ENCODE measurements at places on chromosomes 6 and 20. TPM values are rescaled to one million over a fixed set of nuclear protein-coding genes. Genes with fewer than 3 reads are reported as not detected.
A peak's percentile ranks its signal among the peaks of the same experiment; 100 is the strongest.

Gene RBM24
- total RNA-seq, result 3.0 TPM

GRCh38 chr20:37228082-37228481 is 33.5 kb downstream of the GHRH start:
- peak overlapping the region; percentile 27 for H3K27ac ChIP-seq
- DNase-seq, result no peak
- H3K4me3 ChIP-seq, result no peak overlapping the region

- H3K27me3 ChIP-seq, result no peaks in the 10 kb centered on the region
- no peaks in the 10 kb centered on the region for H3K4me1 ChIP-seq
- H3K36me3 ChIP-seq, result no peaks in the 10 kb centered on the region
Observed at GRCh38 chr6:78631976-78632375, 235.4 kb upstream of the IRAK1BP1 start.

Gene PAK5
- total RNA-seq, result 0.51 TPM

- H3K27me3 ChIP-seq, result no peaks in the 10 kb centered on the region
- no peak overlapping the region for H3K4me3 ChIP-seq
- H3K36me3 ChIP-seq, result no peaks in the 10 kb centered on the region
- H3K27ac ChIP-seq, result no peak overlapping the region
Observed at GRCh38 chr6:69816569-69816968, 19.8 kb upstream of the LMBRD1 start.

Gene LCA5
- total RNA-seq, result 7.7 TPM

Gene TNNC2
- not detected for total RNA-seq

Gene E2F3
- 6.0 TPM for total RNA-seq

DNA sequence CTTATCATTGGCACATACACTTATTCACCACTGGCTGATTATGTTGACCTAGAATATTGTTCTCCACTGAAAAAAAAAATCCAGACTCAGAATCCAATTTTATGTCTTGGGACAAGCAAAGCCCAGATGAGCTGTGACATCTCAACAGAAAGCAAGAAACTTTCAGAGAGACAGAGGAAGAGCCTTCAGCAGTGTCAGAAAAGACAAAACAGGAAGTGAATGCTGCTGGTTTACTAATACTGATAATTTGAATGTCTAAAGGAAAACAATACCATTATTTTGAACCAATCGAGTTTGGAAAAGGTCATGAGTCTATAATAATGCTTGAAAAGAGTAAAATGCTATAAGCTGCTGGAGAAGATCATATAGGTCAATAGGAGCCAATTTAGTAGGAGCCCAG is 179.8 kb upstream of the RIMS1 start:
- H3K4me1 ChIP-seq, result no peaks in the 10 kb centered on the region
- no peaks in the 10 kb centered on the region for H3K27me3 ChIP-seq
- DNase-seq, result no peak
- H3K36me3 ChIP-seq, result no peaks in the 10 kb centered on the region
- no peak overlapping the region for H3K27ac ChIP-seq

Gene NOX3
- total RNA-seq, result not detected

Gene PI3
- 90.4 TPM for total RNA-seq

DNA sequence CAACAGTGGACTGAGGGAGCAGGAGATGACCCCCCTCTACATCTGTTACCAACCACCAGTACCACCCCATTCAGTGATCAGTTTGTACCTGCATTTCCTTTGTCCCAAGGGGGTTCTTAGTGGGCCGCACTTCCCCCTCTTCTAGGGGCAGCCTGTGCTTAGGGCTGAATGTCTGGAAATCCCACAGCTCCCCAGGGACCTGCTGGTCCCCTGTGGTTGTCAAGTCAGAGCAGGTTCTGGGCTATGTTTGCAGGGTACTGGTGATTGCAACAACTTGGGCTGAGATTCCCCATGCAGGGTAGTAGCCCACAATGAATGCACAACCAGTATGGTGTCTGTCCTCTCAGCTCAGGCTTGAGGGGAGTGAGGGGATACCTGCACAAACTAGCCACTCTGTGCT is 39.7 kb upstream of the COL10A1 start:
- H3K27ac ChIP-seq, result no peak overlapping the region
- H3K36me3 ChIP-seq, result no peaks in the 10 kb centered on the region
- H3K4me1 ChIP-seq, result peaks cover 1% of the 10 kb centered on the region
- H3K4me3 ChIP-seq, result no peak overlapping the region
- H3K27me3 ChIP-seq, result no peaks in the 10 kb centered on the region

- peak; percentile 20 for DNase-seq
- no peak within 1 kb of the TSS for H3K27ac ChIP-seq
- H3K4me3 ChIP-seq, result no peak within 1 kb of the TSS
- H3K4me1 ChIP-seq, result no peaks in the 10 kb centered on the region
- no peaks in the 10 kb centered on the region for H3K36me3 ChIP-seq
- H3K27me3 ChIP-seq, result peaks cover 3% of the 10 kb centered on the region
Observed at GRCh38 chr20:45100563-45101245, at the start of gene KCNS1. KCNS1 (minus strand) TSS chr20:45101127; CDS start chr20:45099236, 1,891 bp downstream.
